SK-N-MC (cell line): ENCODE measurements at places on chromosomes 4 and X.
A peak's percentile ranks its signal among the peaks of the same experiment; 100 is the strongest.

- no peak for DNase-seq
Measured at GRCh38 chr4:36385951-36386571, 104.6 kb downstream of the DTHD1 start.

DNA sequence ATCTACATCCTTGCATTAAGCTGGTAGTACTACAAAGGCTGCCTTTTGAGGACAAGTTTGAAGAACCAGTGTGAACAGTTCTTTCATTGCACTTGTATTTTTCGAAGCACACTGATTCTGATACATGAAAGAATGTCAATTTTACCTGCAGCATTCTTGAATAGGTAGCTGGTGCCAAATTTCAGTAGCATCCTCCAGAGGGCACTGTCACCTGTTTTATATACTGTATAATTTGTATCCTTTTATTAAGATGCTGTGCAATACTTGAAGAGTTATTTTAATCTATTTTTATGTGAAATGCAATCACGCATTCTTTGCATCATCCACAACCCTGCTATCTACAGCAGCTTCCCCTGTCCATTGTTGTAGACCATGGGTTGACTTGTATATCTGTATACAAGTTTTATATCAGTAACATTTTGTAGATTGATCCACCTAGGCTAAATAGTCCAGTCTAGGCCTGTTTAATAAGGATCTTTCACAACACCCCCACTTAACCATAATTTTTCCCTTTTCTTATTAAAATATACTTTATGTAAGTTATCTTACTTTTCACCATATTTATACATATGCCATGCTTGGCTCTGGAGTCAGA, 325.7 kb downstream of the PCDH7 start:
- DNase-seq: no peak

DNA sequence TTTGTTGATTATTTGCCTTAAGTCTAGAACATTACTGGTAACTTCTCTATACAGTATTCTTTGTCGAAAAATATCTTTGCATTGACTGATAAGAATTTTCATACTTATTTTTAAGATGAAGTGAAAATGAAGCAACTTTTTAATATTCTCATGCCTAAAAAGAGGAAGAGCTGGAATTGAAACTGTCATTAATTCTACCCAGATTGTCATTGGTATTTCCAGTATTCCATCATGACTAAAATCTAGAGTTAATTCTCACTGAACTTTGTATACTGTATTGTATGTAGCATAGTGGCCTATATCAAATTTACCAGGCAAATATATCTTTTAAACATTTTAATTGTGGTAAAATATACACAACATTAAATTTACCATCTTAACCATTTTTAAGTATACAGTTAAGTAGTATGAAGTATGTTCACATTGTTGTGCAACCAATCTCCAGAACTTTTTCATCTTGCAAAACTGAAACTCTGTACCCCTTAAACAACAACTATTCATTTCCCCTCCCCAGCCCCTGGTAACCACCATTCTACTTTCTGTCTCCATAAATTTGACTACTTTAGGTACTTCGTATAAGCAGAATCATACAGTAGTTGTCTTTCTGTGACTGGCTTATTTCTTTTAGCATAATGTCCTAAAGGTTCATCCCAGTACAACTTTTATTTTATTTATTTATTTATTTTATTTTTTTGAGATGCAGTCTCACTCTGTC, 24.3 kb upstream of the ZNF41 start:
- no peak for DNase-seq

DNA sequence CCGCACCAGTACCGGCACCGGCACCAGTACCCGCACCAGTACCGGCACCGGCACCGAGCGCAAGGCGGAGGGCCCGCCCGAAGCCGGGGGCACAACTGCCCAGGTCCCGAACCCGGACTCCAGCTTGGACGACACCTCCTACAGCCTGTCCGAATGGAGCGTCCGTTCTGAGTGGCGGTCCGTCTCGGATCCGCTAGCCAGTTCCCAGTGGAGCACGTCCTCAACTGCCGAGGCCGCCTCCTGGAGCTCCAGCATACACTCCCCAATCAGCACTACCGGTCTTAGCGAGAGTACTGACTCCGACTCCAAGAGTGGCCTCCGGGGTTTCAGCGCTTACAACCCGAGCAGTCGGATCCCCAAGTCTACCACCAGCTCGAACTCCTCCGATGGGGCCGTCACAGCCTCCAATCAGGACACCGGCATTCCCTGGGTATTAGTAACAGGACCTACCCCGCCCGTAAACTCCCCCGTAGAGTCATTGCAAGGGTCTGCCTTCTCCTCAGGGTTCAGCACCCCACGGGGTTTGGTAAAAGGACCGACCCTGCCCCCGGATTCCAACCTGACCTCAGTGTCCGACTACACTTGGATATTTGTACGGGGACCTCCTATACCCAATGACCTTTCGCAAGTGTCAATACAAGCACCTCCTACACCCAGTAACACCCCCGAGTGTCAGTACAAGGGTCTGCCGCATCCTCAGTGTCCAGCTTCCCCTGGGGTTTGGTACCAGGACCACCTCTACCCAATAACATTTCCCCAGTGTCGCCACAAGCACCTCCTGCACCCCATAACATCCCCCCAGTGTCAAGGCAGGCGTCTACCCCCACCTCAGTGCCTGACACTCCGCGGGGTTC, 721 bp upstream of the MAOA start:
- no peak for DNase-seq

DNA sequence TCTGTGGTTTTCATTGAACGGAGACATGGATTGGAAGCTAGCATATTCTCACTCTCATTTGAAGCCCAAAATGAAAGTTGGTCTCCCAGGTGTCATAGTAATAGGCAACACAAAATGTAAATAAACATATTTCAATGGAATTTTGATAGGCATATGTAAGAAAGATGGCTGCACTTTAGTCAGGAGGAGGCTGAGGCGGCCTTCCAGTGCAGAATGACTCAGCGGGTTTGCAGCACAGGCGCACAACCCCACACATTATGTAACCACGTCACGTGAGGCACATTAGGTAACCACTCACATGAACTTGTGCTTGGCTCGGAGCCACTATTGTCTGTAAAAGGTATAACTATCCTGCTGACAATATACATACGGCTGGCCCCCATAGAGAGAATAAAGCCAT, 381.7 kb downstream of the GPAT3 start:
- DNase-seq: no peak

- no peak for DNase-seq
Measured at GRCh38 chr4:7642741-7643458, 208.2 kb upstream of the PSAPL1 start.

DNA sequence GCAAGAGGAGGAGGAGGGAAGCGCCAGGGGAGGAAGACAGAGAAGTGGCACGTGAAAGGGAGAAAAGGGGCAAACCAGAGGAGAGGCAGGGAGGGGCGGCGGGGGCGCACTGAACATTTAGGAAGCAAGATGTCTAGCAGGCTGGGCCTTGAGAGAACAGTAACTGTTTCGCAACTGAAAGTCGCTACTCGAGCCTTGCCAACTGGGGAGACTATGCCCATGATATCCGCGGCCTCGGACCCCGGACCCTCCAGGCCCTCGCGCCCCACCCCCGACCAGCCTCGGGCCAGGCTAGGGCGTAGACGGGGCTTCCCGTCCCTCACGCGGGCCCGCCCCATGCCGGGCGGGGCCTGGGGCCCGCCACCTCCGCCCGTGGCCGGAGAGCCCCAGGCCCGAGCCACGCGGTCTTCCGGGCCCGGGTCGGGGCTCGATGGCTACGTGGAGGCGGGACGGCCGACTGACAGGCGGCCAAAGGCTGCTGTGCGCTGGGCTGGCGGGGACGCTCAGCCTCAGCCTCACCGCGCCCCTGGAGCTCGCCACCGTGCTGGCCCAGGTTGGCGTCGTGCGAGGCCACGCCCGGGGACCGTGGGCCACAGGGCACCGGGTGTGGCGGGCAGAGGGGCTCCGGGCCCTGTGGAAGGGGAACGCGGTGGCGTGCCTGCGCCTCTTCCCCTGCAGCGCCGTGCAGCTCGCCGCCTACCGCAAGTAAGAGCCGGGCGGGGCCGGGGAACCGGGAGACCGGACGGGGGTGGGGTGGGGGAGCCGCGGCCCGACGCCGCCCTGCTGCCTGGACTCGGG, at the start of gene SLC25A43:
Gene SLC25A43, plus strand, starts transcription at position 363 of the 798 bp plus-strand sequence. Its CDS starts 68 bp downstream, at position 431.
- DNase-seq: no peak

- no peak for DNase-seq
Measured at GRCh38 chr4:40205259-40206198, 8.7 kb downstream of the RHOH start.

- DNase-seq: no peak
Measured at GRCh38 chr4:35760807-35761206, 483.5 kb downstream of the ARAP2 start.

DNA sequence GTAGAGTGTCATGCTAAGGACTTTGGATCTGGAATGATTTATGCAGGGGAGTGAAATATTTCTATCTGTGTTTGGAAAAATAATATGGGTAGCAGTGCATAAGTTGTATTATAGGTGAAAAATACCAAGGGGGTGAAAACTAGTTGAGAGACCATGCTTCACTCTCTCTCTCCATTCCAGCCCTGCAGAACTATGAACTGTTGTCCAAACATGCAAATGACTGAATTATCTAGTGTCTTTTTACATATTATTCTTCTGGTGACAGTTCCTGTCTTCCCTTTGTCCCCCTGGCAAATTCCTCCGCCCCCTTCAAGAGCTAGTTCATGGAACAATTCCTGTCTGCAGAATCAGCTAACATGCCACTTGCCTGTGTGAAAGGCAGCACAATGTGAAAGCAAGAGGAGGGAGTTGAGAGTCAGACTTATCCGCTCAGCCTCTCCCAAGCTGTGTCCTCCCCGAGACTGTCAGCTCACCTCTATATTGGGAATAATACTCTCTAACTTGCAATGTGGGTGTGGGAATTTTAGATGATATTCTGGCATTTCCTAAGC, 2.3 kb downstream of the PF4 start:
- no peak for DNase-seq

DNA sequence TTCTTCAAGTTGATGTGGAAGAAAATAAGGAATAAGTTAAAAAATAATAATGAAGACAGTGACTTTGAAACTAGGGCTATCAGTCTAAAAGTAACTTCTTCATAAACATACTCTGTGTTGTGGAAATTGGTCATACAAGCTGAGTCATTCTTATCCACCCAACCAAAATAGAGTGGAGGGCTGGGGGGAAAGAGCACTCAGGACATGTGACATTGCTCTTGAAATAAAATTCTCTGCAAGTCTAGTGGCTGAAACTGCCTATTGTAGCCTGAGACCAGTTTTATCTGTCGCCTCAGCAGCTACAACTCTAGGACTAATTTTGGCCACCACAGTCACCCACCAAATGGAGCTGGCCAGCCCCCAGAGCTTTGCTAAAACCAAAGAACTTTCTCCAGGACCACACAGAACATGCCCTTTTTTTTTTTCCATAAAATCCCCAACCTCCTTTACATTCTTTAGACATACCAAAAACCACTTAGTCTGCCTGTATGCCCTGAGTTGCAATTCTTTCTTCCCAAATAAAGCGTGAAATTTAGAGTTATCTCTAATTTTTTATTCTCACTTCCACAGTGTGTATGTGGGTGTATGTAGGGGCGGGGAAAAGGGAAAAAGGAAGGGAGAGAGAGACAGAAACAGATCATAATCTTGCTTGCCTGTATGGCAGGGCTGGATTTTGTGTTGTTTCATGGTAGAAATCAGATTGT, 23.0 kb upstream of the SLC25A4 start:
- no peak for DNase-seq

DNA sequence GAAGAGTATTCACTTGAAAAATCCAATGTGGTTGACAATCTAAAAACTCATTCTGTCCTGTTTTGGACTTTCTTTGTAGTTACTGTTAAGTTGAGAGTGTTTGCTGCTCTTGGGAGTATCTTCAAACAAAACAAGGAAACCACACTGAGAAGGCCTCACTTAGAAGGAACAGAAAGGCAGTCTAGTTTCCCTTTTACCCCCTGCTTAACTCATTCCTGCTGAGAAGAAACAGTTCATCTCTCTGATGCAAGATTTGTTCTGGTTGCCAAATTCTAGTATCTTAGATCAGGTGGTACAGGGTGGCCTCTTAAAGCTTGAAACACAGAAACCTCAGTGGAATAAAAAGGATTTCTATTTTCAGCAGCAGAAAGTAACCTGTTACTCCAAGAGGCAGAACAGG, 41.4 kb downstream of the GUCY2F start:
- peak; percentile 6 for DNase-seq

DNA sequence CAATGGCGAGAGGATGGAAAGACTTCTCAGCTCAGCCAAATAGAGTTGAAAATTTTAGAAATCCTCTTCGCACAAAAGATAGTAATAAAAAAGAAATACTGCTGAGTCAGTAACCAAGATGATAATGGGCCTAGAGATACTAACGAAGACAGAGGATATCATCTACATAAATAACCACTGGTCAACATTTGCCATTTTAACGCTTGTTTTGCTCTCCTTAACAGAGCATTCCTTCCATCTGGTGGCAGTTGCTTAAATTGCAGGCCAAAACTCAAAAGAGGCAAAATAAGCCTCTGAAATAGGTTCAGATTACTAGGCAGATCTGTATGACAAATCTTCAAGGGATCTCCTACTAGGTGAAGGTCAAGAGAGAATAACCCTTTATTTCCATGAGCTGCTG, 51.7 kb upstream of the MCF2 start:
- no peak for DNase-seq

DNA sequence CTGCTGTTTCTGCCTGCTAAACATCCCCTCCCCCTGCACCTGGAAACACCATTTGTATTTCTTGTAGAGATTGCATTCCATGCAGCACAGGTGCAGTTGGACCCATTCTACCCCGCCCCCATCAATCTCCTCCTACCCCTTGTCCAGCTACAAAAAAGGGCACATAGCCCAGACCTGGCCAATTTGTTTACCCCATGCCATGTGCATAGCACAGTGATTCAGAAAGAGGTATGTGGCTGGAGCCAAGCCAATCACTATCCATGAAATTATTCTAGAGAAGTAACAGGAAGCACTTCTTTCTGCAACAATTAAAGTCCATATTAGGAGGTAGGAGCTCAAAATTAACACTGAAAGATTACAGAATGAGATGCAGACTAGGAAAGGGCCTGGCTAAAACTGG, 20.2 kb upstream of the TMEM184C start:
- no peak for DNase-seq

- no peak for DNase-seq
Measured at GRCh38 chr4:146485968-146486367, 35.8 kb downstream of the SLC10A7 start.

DNA sequence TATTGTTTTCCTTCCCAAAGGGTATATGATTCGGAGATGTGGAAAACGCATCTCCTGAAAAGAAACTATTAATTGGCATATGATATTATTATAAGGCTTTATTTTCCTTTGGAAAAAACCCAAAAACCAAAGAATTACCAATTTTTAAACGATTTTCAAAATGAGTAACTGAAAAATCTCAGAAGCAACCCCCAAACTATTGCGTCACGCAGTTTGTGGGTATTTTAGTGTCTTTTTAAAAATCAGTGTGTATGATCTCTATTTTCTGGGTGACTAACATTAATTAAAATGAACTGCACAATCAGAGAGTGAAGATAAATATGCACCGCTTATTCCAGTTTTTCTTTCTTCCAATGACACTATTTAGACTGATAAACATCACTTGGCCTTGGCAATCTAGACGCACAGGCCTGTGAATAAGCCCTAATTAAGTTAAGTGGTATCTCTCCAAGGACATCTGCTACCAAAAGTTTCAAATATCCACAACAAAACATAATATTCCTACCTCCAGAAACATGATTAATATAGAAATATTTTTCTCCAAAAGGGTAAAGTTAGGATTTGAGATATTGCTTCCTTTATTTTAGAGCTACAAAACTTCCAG, 511.5 kb upstream of the FAM241A start:
- no peak for DNase-seq

- DNase-seq: no peak
Measured at GRCh38 chr4:121764702-121765367, at the start of gene SMIM43. Gene SMIM43 (minus strand): TSS chr4:121765164. CDS start chr4:121765105, 59 bp downstream.

GRCh38 chrX:1531096-1531890, 5.7 kb downstream of the P2RY8 start:
- DNase-seq: no peak
